Fibroblast of villous mesenchyme (primary cell): ENCODE measurements at places on chromosomes 11 and 22. TPM values are rescaled to one million over a fixed set of nuclear protein-coding genes. Genes with fewer than 3 reads are reported as not detected.
A peak's percentile ranks its signal among the peaks of the same experiment; 100 is the strongest.

Gene TMEM86A
- 0.32 and 0.43 TPM in 2 replicates for total RNA-seq

Gene SCGB2A2
- total RNA-seq = not detected in 2 replicates

DNA sequence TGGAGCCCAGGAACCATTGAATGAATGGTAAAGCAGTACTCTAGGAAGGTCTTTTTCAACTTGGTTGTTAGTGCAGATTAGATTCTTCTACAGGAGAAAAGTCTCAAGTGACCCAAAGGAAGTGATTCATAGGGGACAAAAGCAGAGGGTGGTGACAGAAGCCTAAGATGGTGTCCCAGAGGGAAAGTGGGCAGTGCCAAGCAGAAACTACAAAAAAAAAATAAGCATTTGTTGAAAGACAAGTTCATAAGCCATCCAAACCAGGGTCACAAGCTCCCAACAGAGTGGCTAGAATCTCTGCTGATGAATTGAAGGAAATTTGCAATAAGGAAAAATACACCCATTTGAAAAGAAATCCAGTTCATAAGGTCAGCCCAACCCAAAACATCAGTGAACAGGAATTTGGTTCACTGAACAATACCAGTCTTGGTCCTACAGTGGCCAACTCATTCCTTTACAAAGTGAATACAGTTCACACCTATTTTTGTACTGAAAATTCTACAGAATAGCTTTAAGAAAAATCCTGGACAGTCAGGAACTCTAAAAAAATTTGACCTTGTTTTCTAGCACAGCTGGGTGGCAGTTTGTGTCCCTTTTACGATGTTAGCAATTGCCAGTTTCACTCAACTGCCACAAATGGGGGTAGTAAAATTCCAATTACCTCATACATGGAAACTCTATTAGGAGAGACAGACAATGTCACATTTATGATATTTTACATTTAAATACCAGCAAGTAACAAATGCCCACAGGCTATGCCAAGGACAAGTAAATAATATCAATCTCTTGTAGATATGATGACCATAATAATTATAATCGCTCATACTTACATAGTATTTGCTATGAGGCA, 21.6 kb upstream of the NUP160 start:
- no peak for DNase-seq

DNA sequence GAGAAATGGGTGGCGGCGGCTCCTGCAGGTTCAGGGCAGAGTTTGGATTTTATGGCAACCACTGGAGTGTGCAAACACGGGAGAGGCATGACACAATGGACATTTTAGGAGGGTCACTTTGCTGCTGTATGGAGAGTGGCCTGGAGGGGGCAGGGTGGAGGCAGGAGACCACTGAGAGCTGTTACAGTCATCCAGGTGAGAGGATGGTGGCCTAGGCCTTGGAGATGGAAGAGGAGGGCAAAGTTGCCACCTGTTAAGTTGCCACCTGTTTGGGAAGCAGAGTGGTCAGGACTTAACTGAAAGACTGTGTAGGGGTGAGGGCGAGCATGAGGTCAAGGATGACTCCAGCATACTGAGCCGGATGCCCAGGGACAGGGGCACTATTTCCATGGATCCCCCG, 2.3 kb upstream of the RAD9A start:
- DNase-seq = no peak

- no peak for DNase-seq
Observed at GRCh38 chr11:6472934-6473333, 807 bp downstream of the TRIM3 start.

GRCh38 chr22:43921370-43921769, 2.2 kb upstream of the PNPLA3 start:
- DNase-seq = peak; percentile 44
